ENCODE measurements at places on chromosomes 7 and 10.

- DNase-seq: no peak
Measured at GRCh38 chr7:46844486-46844885, 737.4 kb downstream of the TNS3 start.

DNA sequence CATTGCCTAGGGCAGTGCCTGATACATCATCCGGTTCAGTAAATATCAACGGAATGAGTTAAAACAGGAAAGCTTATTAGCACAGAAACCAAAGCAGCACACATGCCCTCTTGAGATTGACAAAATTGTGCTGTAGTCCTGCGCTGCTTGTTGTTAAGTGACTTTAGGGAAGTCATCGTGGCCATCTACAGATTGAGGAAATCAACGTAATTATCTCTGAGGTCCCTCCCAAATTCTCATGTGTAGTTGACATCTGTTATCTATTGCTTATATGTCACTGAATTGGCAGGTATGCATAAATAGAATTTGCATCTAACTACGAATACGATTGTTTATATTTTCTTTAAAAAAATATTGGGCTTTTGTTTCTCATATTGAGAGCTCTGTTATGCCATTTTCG lies 3.5 kb upstream of the GNB2 start:
- no peak for DNase-seq

DNA sequence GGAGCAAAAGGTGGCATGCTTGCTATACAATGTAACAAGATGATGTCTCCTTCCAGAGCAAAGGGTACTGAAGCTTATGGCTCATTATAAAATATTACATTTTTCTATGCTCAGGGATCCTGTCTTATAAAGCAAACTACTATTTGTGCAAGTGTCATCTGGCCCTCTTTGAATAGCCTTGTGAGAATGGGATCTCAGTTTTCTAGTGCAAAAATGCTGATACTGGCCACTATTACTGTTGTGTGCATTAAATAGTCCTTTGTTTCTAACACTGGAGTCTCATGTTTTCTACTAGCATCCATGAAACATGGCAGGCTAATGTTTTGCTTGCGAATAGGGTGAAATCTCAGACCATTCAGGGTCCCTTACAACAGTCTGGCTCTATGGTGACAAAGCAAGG lies 823.0 kb downstream of the REEP3 start:
- DNase-seq: no peak

- no peak for DNase-seq
Measured at GRCh38 chr7:69937097-69937496, 338.8 kb downstream of the AUTS2 start.

DNA sequence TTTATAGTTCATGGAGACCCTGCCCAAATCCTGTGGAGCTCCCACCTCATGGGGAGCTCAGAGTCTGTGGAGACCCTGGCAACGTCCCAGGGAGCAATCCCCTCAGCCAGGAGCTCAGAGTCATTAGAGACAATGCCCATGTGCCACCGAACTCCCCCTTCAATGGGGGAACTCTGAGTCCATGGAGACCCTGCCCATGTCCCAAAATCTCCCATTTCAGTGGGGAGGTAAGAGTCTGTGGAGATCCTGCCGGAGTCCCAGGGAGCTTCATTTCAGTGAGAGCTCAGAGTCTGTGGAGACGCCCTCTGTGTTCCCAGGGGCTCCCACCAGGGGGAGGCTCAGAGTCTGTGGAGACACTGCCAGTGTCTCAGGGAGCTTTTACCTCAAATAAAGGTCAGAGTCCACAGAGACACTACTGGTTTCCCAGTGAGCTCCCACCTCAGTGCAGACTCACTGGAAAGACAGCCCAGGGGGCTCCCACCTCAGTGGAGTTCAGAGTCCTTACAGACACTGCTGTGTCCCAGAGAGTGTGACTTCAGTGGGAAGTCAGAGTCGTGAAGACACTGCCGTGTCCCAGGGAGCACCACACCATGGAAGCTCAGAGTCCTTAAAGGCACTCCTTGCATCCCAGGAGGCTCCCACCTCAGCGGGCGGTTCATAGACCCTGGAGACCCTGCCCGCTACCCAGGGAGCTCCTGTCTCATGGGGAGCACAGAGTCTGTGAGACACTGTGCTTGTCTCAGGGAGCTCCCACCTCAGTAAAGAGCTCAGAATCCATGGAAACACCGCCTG lies 5.0 kb downstream of the MYO1G start:
- DNase-seq: no peak

DNA sequence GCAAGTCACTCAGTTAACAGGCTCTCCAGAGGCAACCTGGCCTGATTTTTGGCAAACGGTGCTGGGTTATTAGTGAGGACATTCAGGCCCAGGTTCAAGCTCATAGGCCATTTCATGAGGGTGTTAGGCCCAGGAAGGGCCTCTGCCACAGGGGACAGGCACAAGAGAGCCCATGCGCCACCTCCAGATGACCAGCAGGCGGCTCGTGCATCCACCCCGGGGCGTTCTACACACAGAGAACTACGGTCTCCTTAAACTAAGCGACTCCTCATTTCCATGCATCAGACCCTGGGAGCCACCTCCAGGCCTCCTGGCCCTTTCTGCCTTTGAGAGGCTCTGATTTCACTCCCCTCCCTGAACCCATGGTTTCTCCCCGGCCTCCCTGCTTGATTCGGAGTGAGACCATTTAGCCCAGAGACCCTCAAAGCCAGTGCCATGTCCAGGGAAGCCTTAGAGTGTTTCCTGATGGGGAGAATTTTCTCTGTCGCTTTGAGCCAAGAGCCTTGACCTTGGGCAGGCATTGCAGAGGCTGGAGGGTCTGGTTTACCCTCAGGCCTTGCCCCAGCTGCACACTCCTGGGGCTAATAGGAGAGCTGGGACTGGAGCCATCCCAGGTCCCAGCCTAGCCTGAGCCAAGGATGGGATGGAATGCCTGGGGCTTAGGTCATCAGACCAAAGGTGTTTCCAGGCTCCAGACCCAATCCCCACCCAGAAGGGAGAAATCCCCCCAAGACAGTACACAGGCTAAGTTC lies 188.0 kb downstream of the GRID1 start:
- no peak for DNase-seq

DNA sequence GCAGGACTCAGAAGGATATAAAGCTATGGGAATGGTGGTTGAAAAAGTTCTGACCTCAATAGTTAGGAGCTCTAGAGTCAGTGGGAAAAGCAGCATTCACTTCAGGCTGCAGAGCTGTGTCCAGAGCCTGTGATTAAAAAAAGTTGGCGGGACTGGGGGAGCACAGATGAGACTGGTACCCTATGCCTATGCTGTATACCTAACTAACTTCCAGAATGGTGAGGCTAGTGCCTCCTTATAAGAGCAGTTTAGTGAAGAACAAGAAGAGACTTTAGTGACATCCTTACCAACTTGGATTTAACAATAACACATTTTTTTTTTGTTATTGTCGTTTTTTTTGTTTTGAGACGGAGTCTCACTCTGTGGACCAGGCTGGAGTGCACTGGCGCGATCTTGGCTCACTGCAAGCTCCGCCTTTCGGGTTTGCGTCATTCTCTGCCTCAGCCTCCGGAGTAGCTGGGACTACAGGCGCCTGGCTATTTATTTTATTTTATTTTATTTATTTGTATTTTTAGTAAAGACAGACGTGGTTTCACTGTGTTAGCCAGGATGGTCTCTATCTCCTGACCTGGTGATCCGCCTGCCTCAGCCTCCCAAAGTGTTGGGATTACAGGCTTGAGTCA lies 6.6 kb upstream of the ZNF282 start:
- DNase-seq: no peak

DNA sequence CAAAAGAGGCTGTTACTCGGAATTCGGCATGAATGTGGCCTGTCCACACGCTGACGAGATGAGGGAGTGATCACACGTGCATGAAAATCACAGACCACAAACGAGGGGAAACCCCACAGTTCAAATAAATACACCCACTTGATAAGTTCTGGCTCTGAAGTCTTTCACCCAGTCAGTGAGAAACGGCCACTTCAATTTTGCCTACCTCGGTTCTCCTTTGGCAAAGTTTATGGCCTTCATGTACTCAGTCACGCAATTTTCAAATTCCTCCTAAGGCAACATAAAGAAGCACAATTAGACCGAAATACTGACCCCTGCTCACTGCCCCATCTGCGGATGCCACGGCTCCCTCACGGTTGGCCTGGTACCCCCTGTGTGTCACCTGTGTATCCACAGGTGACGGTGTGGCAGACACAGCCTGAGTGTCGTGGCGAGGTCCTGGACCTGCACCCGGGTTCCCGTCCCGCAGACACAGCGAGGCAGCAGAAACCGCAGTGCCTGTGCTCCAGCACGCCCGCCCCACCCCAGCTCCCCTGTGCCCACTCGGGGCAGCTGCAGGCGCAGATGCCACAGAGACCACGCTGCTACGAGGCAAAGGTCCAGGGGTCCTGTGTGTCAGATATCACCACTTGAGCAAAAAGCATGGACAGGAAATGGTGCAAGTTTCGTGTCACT lies 1.4 kb downstream of the CFAP46 start:
- no peak for DNase-seq

DNA sequence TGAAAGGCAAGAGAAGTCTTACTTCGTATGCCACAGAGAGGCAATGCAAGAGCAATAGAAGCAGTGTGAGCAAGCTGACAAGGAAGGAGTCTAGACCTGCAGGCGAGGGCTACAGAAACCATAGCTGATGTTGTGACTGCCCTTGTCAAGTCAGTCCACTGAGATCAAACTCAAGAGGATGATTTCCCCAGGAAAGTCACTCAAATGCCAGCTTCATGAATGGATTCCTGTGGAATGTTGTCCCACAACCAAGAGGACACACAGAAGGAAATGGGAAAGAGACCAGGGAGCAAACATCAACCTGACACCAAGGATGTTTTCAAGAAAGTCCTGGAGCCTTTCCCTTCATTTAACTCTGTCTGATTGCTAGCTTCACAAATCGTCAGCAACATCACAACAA lies 78.0 kb upstream of the GAD2 start:
- no peak for DNase-seq

DNA sequence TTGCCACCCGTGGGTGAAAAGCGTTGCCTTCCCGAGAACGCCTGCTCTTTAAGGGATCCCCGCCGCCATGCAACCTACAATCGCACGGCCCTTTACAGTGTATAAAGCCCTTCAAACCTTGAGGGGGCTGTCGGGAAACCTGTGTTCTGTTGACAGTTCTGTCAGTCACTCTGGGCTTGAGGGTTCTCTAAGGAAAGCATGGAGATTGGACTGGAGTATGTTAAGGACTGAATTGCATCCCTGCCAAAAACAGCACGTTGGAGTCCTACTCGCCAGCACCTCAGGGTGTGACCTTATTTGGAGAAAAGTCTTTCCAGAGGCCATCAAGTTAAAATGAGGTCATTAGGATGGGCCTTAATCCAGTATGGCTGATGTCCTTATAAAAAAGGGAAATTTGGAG lies 70.6 kb downstream of the PFKFB3 start:
- no peak for DNase-seq

DNA sequence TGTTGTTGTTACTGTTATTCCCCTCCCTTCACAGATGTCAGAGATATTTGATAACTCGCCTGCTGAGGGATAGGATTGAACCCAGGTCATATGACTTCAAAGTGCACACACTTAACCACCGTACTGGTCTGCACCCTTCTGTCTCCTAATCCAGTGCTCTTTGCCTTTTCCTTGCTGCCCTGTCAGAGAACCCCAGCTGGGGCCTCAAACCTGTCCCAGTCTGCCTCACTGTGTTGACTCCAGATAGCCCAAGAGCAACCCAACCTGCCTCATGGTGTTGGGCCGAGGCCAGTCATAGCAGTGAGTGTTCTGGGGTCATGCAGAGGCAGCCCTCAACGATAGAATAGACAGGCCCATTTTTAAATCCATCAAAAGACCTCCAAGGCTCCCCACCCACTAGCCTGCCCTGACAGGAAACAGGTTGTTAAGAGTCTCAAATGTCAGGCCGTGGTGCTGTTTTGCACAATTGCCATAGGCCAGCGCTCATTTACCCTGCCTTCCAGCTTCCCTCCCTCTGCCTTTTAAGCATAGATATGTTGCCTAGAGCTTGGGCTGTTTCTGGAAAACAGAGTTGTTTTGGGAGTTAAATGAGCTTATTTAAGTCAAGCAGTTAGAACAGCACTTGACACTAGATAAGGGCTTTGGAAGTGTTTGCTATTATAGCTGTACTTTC lies 37.0 kb upstream of the PDCD4 start:
- no peak for DNase-seq

DNA sequence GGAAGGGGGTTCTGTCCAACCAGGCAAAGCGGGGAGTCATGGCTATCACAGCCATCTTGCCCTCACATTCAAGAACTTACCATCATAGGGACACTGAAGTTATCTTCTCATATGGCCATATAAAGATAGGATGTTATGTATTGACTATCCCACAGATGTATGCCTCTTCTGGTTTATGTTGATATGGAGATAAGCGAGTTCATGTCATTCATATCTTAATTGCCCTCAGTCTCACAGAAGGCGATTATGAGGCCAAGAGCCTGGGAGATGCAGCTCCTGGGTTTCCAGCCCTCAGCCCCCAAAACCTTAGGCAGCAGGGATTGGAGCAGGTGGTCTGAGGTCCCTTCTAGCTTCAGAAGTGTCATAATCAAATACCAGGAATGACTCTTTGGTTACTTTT lies 8.5 kb upstream of the ANKRD61 start:
- DNase-seq: no peak

- no peak for DNase-seq
Measured at GRCh38 chr10:60353519-60354258, 36.0 kb downstream of the ANK3 start.

DNA sequence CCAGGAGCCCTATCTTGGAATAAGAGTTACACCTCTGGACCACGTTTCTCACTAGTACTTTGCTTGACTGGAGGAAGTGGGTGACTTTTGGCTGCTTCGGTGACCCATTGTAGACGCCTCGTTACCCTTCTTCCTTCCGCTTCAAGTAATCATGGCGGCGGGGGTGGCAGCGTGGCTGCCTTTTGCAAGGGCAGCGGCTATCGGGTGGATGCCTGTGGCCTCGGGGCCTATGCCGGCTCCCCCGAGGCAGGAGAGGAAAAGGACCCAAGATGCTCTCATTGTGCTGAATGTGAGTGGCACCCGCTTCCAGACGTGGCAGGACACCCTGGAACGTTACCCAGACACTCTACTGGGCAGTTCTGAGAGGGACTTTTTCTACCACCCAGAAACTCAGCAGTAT lies 1.5 kb downstream of the KCND2 start:
- no peak for DNase-seq

- no peak for DNase-seq
Measured at GRCh38 chr10:106958589-106959361, 205.7 kb downstream of the SORCS1 start.

All from SK-N-MC (cell line).